ENCODE measurements at places on chromosomes 2 and 18.

- DNase-seq: no peak
Observed at GRCh38 chr2:84807063-84807485, 73.8 kb downstream of the TRABD2A start.

GRCh38 chr2:231985823-231986261, 24.3 kb downstream of the DIS3L2 start:
- DNase-seq: peak; percentile 20

DNA sequence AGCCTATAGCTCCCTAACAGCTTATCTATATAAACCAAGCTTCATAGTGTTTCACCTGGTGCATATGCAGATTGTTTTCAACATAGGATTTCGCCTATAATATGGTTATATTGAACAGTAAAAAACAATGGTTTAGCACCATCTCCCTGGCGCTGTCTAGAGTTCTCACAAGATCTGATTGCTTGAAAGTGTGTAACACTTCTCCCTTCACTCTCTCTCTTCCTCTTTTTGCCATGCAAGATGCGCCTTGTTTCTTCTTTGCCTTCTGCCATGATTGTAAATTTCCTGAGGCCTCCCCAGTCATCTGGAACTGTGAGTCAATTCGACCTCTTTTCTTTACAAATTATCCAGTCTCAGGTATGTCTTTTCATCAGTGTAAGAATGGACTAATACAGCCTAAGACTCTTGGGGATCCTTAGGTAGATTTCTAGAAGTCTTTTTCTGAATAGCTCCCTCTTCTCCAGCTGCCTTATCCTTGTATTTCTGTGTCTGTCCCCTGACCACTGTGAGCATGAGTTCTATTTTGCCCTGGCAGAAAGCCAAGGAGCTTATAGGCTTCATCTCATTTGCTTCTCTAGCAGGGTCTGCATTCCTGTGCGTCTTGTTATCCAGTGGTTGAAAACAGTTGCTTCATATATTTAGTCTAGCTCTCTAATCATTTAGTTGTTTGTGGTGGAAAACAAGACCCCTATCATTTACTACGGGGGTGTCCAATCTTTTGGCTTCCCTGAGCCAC, 401.6 kb downstream of the GPD2 start:
- DNase-seq: no peak

GRCh38 chr2:72896446-72896845, 9.2 kb downstream of the SPR start:
- DNase-seq: no peak

- DNase-seq: no peak
Observed at GRCh38 chr2:19140463-19141208, 217.8 kb downstream of the OSR1 start.

- DNase-seq: no peak
Observed at GRCh38 chr2:152367547-152368390, 32.8 kb downstream of the FMNL2 start.

DNA sequence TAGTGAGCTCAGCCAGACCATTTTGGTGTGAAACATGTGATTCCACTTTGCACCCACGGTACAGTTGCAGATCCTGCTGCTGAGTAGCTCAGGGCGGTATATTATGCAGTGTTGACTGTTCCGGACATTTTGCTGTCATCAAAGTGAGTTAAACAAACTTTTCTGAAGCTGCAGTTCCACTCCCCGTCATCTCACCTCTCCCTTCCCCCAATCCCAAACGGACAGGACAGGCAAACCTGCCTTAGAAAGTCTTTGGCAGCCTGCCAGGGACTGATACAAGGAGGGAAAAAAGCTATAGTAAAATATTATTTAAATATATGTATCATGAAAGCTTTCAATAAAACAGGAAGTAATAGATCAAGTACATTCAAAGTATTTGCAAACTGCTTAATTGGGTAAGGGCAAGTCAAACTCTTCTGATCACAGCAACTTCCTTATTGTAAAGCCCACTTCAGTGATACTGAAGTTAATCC, 35.5 kb upstream of the SP5 start:
- no peak for DNase-seq

DNA sequence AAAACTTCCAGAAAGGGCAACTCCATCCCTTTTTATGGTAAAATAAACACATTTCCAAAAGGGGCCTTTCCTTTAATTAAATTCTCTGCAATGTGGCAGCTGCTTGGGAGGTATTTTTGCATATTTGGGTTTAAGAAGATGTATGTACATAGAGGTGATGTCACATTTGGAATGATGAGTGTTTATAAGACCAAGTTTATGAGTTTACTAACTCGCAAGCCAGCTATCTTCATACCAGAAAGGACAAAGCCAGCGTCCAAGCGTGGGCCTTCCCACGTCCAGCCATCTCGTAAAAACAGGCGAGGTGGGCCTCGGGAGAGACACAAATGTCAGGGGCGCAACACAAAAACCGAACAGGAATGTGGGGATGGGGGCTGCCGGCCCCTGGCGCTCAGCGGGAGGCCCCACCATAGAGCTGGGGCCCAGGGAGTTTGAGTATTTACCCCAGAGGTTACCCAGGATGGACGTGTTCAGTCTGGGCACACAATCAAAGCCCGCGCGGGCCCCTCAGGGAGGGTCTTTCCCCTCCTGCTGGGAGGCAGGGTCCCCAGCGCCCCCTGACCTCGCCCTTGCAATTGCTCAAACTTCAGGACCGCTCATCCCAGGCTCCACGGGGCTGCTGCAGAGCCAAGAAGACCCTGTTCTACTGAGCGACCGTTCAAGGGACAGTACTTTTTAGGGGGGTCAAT, 137.3 kb downstream of the TWIST2 start:
- DNase-seq: no peak

- no peak for DNase-seq
Observed at GRCh38 chr18:12282442-12283039, 25.5 kb upstream of the TUBB6 start.

DNA sequence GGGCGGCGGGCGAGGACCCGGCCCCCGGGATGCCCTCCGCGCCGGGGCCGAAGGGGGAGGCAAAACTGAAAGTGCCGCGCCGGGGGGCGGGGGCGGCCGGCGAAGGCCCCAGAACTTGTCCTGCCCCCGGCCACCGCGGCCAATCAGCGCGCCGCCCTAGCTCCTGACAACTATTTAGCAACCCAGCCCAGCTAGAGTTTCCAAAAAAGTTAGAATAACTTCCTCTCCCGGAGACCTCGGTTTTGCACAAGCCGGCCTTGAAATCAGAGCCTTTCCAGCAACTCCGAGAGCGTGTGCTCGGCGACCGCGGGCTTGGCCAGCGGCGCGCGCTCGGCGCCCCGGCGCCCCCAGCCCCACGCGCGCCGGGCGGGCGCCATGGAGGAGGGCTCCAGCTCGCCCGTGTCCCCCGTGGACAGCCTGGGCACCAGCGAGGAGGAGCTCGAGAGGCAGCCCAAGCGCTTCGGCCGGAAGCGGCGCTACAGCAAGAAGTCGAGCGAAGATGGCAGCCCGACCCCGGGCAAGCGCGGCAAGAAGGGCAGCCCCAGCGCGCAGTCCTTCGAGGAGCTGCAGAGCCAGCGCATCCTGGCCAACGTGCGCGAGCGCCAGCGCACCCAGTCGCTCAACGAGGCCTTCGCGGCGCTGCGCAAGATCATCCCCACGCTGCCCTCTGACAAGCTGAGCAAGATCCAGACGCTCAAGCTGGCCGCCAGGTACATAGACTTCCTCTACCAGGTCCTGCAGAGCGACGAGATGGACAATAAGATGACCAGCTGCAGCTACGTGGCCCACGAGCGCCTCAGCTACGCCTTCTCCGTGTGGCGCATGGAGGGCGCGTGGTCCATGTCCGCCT, at the start of gene TWIST2:
TSS of gene TWIST2 (plus strand) at position 245 of the 850 bp plus-strand sequence. CDS start at position 376, 131 bp downstream.
- DNase-seq: peak; percentile 21

- DNase-seq: no peak
Observed at GRCh38 chr2:27776696-27777095, 5.2 kb downstream of the MRPL33 start.

GRCh38 chr2:64848363-64848762, 140.8 kb upstream of the SLC1A4 start:
- no peak for DNase-seq

DNA sequence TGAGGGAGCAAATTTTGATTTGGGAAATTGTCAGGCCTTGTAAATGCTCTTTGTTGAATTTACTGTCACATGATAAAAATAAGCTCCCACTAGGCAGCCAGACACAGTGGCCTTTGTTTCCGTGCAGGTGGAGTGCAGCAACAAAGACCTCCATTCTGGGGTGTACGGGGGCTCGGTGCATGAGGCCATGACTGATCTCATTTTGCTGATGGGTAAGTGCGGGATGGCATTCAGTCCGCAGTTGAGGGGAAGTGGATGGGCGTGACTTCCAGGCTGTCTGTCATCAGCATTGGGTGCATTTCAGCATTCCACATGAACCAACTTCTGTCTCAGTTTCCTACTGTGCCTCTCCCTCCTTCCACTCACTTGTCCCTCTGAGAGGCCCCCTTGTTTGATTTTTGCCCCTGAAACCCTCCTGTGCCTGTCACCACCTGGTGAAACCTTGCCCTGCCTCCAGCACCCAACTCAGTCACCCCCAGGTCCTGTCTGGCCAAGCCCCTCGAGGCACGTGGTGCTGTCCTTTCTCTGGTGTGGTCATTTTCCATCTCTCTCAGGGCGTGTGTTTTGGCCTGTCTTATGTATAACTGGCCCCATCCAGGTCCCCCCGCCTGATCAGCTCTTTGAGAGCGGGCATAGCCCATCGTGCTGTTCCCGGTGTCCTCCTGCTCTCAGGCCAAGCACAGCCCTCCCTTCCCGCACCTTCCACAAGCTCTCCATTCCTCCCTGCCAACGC, 16.3 kb downstream of the CNDP2 start:
- DNase-seq: no peak

Measured in activated CD4-positive, alpha-beta T cell treated with anti-CD3 and anti-CD28 coated beads for 48 hours (primary cell).